Midbrain (tissue), 1 donor: ENCODE measurements at places on chromosomes 2 and 18.

GRCh38 chr2:23680951-23681350 lies 246.0 kb downstream of the ATAD2B start:
- DNase-seq = no peak

DNA sequence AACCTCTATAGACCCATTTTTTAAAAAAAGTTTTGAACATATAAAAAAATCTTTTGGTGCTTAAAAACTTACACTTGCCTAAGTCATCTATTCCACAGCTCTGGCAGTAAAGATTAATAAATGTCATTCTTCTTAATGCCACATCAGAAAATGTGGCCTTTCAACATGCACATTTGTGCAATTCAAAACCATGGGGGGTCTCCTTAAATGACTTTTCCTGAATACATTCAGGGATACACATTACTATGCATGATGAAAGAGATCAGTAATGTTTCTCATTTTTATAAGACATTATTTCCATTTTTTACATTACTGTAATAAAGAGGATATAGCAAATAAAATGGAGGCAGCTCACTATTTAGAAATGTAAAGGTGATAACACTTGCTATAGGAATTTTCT lies 142.3 kb downstream of the RBM43 start:
- DNase-seq = no peak

- DNase-seq = no peak
Measured at GRCh38 chr2:63013438-63013837, 37.2 kb upstream of the OTX1 start.

GRCh38 chr18:54280220-54280569 lies 10.9 kb downstream of the POLI start:
- no peak for DNase-seq

DNA sequence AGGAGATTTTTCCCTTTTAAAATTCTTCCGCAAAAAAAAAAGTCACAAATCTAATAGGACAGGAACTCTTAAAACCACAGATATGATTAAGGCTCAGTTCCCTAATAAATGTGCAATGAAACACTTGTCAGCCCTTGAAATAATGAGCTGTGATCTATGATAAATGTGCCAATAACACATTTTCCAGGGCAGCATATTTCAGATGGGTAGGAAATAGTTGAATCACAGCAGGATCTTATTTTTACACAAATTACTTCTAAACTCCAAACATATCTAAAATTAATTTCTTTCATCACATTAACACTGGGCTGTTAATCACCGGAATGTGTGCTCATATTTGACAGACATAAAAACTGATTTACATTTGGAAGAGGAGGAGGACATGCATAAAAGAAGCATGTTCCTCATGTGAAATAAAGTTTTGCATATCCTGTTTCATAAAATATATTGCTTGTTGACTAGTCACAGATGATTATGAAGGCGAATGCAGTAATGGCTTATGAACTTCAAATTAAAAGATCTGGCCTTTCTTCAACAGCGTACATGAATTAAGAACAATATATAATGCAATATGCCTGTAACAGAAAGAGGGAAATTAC lies 281.4 kb downstream of the PAX3 start:
- DNase-seq = no peak

GRCh38 chr2:175476948-175477347 lies 295.4 kb upstream of the ATP5MC3 start:
- no peak for DNase-seq

DNA sequence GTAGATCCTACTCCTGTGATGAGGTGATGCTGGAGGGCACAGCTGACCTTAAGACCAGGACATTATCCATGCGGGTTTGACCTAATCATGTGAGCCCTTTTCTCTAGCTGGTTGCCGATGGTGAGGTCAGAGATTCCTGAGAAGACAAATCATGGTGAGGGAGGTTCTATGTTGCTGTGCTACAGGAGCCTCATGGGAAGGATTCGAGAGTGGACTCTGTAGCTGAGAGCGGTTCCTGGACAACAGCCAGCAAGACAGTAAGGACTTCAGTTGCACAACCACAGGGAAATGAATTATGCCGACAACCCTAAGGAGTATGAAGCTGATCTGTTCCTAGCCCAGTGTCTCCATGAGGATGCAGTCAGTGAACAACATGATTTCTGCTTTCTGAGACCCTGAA lies 80.4 kb downstream of the EPB41L3 start:
- DNase-seq = no peak

DNA sequence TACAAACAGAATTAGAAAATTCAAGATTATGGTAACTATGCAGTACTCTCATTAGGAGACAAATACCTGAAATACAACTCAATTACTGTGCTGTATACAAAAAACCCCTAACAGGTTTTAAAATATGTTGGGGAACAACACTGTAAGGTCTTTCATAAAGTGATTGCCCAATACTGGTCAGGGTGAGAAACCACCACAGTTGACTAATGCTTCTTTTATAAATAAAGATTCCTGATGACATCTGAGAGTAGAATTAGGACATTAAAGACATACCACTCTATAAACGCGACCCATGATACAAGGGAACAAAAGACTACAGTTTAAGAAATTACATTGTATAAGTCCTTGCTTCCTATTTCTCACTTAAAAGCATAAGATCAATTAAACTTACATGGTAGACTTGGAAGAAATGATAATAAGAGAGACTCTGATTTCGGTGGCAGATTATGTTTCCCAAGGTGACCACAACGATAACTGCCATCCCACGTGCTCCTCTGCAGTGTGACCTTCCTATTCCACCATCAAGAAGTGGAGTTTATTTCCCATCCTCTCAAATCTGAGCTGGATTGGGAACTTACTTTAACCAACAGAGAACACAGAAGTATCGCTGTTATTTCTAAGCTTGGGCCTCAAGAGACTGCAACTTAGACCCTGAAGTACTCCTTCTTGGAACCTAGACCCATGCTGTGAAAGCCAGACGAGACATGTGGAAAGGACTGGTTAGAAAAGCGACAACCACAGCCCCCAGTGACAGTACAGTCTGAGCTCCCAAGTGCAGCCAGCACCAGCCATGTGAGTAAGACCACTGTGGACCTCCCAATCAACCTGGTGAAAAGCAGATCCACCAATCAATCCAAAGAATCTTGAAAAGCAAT lies 52.3 kb downstream of the ZNF521 start:
- no peak for DNase-seq
